ENCODE measurements at places on chromosomes 13 and 19.

GRCh38 chr19:42693760-42694350 lies 46.4 kb downstream of the PSG3 start:
- no peak for DNase-seq

- DNase-seq: peak; percentile 53
These were observed 3.9 kb downstream of the F10 start for GRCh38 chr13:113126265-113127150.

DNA sequence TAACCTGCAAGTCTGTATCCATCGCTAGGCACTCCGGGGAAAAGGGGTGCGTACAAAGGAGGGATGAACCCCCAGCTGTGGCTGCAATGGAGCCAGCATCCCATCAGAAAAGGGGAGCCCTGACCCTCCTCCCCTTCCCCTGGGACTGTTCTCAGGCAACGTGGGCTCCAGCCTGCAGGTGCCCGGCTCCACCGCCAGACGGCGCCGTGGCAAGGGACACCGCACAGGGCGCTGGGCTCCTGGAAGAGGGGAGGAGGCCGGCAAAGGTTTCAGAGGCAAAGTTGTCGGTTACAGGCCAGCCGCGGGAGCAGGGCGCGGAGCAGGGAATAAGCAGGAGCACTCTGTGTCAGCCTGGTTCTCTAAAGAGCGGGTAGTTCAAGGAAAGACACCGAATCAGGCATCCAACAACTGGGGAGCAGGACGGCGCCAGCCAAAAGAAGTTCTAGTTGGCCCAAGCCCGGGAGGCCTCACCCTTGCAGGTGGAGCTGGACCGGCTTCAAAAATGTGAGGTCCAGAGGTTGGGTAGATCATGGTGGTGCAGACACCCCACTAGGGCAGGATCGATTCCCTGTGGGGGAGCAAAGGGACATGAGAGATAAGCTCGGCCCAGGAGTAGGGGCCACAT lies 53.0 kb upstream of the ATP12A start:
- no peak for DNase-seq

DNA sequence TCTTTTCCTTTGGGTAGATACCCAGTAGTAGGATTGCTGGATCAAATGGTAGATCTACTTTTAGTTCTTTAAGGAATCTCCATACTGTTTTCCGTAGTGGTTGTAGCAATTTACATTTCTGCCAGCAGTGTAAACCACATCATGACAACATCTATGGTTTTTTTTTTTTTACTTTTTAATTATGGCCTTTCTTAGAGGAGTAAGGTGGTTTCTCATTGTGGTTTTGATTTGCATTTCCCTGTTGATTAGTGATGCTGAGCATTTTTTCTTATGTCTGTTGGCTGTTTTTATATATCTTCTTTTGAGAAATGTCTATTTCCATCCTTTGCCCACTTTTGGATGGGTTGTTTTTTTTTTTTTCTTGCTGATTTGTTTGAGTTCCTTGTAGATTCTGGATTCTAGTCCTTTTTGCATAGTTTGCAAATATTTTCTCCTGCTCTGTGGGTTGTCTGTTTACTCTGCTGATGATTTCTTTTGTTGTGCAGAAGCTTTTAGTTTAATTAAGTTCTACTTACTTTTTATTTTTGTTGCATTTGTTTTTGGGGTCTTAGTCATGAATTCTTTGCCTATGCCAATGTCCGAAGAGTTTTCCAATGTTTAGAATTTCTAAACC lies 38.8 kb downstream of the TDRD3 start:
- DNase-seq: no peak

DNA sequence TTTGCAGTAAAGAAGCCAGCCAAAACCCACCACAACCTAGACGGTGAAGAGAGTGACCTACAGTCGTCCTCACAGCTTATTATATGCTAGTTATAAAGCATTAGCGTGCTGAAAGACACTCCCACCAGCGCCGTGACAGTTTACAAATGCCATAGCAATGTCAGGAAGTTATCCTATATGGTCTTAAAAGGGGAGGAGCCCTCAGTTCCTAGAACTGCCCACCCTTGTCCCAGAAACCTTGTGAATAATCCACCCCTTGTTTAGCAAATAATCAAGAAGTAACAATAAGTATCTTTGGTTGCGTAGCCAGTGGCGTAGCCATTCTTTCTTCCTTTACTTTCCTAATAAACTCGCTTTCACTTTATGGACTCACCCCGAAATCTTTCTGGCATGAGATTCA lies 227.9 kb upstream of the ARGLU1 start:
- no peak for DNase-seq

DNA sequence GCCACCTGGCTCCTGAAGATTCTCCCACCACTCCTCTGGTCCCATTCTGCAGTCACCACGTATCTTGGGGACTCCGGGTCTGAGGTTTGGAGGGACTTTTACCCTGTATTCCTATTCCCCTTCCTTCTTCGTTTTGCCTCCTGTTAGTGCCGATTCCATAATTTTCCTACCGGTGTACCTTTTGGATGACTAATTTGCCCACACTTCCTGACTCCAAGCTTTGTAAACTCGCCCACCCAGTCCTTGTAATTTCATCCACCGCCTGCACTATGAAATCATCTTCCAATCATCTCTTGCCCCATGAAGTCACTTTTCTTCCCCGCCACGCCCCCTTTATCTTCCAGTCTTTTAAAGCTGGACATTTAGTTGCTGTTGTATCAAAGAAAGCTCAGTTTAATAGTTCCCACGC lies 572 bp downstream of the UCHL3 start:
- DNase-seq: no peak

GRCh38 chr13:108322206-108322824 lies 52.8 kb downstream of the TNFSF13B start:
- DNase-seq: no peak

DNA sequence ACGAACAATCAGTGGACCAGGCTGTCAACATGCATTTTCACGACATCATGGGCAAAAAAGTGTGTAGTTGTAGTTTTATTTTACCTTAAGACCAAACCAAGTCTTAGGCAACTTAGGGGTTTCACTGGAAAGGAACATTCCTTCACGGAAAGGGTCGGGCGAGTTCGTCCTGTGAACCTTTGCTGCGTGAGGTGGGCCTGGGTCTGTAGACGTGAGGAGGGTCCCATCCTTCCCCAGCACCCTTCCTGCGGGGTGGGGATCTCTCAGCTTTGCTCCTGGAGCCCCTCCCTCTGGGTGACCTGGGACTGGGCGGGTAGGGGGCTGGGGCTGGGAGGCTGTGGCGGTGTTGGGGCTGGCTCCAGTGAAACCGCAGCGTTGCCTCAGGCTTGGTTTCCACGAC lies 12.3 kb upstream of the RPS15 start:
- no peak for DNase-seq

- DNase-seq: no peak
These were observed 300.1 kb downstream of the TBC1D4 start for GRCh38 chr13:75181906-75182305.

- DNase-seq: no peak
These were observed 260.8 kb downstream of the DNAJC15 start for GRCh38 chr13:43284162-43284561.

GRCh38 chr19:39038098-39038497 lies 5.7 kb upstream of the FBXO27 start:
- no peak for DNase-seq

GRCh38 chr19:19871932-19872331 lies 6.2 kb downstream of the ZNF253 start:
- DNase-seq: no peak

GRCh38 chr19:24062190-24062589 lies 24.8 kb upstream of the ZNF254 start:
- no peak for DNase-seq

- no peak for DNase-seq
These were observed 56.2 kb upstream of the AKAP11 start for GRCh38 chr13:42215578-42216421.

GRCh38 chr13:37450276-37450675 lies 148.3 kb downstream of the POSTN start:
- no peak for DNase-seq

GRCh38 chr13:90055121-90055520 lies 1292.4 kb upstream of the MIR17HG start:
- DNase-seq: no peak

GRCh38 chr13:93889430-93889951 lies 590.0 kb downstream of the DCT start:
- DNase-seq: no peak

DNA sequence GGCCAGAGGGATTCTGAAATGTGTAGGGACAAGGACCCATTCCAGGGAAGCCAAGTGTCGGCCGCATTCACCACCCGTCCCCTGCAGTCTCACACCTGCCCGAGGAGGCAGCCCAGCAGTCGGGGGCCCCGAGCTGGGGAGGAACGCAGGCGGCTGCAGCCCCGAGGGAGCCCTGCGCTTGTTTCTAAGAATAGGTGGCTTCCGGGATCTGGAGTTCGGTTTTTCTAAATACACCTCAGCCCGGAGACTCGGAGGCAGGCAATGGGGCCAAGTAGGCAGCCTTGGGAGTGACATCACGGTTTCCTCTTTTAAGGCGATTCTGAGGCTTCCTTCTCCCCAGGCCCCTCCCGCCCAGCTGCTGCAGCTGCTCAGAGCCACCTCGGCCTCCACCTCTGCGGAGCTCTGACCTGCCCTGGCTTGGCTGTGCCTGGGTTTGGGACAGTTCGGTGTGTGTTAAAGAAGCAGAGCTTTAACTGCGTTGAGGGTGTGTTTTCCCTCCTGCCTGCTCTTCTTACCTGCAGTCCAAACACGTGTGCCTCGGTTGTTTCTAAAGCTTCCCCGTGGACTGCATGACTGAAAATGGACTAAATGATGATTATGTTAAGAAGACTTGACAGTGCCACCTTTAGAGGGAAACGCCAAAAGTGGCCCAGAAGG lies 80.5 kb downstream of the COL4A2 start:
- DNase-seq: peak; percentile 89

GRCh38 chr19:20182222-20182785 lies 15.3 kb downstream of the ZNF486 start:
- no peak for DNase-seq

DNA sequence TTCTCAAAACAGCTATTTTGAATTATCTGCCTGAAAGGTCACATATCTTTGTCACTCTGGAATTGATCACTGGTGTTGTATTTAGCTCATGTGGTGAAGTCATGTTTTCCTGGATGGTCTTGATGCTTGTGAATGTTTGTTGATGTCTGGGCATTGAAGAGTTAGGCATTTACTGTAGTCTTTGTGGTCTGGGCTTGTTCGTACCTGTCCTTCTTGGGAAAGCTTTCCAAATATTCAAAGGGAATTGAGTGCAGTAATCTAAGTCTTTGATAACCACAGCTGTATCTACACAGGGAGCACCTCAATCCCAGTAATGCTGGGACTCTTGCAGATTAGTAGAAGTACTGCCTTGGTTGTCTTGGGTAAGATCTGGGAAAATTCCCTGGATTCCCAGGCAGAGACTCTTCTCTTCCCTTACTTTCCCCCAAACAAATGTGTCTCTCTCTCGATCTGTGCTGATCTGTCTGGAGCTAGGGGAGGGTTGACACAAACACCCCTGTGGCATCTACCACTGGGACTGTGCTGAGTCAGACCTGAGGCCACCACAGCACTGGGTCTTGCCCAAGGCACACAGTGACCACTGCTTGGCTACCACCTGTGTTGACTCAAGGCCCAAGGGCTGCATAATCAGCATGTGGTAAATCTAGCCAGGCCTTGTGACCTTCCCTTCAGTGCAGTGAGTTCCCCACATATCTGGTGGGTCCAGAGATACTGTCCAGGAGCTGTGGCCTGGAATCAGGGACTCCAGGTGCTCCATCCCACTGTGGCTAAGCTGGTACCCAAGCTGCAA lies 5.5 kb upstream of the CYP4F3 start:
- DNase-seq: no peak

DNA sequence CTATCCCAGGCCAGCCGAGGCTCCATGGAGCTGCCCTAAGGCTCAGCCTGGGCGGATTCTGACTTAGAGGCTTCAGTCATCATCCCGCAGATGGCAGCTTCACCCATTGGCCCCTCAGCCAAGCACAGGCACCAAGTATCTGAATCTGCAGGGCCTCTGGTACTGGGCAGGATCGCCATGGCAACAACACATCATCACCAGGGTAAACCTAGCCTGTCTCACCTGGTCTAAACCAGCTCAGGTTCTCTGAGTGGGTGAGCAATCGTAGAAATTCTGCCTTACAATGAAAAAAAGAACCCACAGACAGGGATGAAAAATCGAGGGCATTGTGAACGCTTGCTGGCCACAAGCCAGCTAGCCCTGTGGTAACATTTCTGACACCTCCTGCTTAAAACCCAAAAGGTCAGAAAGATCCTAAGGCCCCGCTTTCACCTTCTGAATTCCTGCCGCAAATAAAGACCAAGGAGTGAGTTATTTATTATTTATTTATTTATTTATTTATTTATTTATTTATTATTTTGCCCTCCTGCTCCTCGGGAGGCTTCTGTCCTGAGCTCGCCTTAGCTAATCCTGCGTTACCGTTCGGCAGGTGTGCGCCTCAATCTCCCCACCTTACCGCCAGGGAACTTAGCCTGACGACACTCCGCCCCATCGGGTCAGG lies 12.0 kb upstream of the CEACAM21 start:
- no peak for DNase-seq

GRCh38 chr19:31733591-31733990 lies 384.4 kb upstream of the TSHZ3 start:
- DNase-seq: no peak

- DNase-seq: peak; percentile 7
These were observed 123.2 kb upstream of the SLC7A1 start for GRCh38 chr13:29718694-29719093.

DNA sequence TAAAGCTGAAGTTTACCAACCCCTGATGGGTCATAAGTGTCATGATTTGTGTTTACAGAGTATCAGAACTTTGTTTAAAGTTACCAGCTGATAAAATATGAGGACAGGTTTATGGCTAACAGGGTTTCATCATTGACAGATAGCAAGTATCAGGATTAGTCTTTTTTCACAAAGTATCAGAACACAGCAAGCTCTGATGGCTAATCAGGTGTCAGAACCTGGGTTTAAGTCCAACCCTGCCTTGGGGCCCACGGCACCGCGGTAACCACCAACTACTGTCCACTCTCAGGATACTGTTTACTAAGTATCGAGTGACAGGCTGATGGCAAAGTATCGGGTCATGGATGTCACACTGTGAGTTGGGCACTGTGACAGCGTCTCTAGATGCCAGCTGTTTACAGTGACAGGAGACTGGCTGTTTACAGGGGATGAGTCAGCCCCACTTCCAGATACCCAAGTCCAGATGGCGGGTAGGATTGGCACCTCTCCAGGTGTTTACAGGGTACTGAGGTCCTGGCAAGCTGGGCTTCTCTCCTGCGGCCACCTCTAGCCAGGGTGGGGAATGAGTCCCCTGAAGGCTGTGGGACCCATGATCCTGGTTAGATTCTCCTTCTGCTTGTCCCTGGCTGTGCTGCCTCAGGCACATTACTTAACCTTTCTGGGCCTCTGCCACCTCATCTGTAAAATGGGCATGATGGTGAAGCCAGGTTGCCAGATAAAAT lies 21.8 kb downstream of the ARRDC2 start:
- DNase-seq: no peak

DNA sequence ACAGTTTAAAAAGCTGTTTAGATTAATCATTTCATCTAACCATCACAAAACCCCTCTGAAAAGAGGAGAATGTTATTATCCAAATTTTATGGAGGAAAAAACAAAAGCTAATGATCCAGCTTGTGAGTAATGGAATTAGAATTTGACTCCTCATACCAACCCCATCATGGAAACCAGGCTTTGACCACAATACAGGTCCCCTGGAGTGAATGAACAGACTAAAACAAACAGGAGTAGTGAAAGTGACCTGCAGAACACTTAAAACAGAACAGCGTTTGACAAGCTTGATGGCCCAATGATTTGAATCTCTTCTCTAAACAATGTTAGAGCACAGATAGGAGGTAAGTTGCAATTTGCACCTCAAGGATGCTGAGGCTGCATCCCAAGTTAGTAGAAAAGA lies 230.0 kb downstream of the DCT start:
- DNase-seq: no peak

GRCh38 chr13:106911020-106911419 lies 343.1 kb upstream of the ARGLU1 start:
- DNase-seq: no peak
